ENCODE measurements at places on chromosomes 12 and 14. TPM values are rescaled to one million over a fixed set of nuclear protein-coding genes. Genes with fewer than 3 reads are reported as not detected.

Gene TEX22
- total RNA-seq: not detected

Gene SMARCD1
- total RNA-seq: 44.7 TPM

Gene HOXC11
- not detected for total RNA-seq

Gene ATG101
- total RNA-seq: 29.9 TPM

Gene POLE
- total RNA-seq: 29.4 TPM
